NCI-H2081 (cell line): ENCODE measurements at places on chromosomes 13 and 19.
A peak's percentile ranks its signal among the peaks of the same experiment; 100 is the strongest.

GRCh38 chr19:17420475-17420924 lies 653 bp downstream of the MVB12A start:
- no peak for DNase-seq

GRCh38 chr13:40028446-40028845 lies 373.0 kb downstream of the COG6 start:
- no peak for DNase-seq

DNA sequence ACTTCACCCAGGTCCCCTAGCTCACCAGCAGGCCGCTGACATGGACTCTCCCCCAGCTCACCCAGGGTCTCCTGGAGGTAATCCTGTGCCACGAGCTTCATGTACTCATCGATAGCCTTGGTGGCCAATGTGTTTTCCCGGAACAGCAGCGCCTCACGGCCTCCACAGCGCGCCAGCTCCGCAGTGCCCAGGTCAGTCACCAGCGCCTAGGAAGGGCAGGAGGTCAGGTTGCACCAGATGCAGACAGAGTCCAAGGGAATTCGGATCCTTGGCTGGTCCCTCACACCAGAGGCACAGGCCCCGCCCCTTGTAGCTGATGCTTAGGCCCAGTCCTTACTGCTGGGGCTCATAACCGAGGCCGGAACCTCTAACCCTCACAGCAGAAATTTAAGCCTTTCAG lies 6.7 kb upstream of the WIZ start:
- no peak for DNase-seq

DNA sequence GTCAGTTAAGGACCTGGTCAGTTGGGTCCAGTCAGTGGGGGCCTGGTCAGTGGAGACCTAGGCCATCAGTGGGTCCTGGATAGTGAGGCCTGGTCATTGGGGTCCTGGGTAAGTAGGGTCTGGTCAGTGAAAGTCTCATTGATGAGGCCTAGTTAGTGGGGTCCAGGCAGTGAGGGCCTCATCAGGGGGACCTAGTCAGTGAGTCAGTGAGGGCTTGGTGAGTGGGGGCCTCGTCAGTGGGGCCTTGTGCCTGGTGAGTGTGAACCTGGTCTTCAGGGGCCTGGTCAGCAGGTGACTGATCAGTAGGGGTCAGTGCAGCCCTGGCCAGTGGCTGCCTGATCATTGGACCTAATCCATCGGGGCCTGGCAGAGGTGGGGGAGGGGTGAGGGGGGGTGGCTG lies 42.6 kb upstream of the TPM4 start:
- no peak for DNase-seq

GRCh38 chr13:21910546-21910945 lies 239.7 kb downstream of the FGF9 start:
- no peak for DNase-seq

DNA sequence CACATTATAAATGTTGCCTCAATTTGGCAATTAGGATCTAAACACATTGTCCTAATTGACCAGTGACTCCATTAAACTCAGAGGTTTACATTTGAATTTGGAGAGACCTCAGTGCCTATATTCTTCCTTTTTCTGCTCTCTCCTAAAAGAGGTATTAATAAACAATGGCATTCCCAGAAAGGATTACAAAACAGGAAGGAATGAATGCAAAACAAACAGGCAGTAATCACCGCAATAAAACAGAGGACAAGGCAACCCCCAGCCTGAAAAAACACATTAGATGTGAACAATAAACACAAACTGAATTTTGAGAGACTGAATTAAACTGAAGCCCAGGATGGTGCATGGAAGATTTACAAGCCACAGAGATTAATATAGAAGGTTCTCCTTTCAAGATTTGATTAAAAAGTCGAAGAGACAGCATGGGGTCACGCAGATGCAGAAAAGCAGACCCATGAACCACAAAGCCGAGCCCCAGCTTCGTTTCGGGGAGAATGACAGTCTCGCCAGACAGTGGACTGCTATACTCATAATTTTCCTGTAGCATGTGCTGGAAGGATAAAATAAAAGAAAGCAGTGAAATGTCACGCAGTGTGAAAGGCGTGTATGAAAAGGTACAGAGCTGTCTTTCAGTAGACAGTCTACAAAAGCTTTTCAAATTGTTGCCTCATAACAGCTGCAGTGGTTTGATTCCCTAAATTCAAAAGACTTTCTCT lies 503.0 kb downstream of the LIG4 start:
- DNase-seq, result peak; percentile 39

- no peak for DNase-seq
These were observed 714 bp downstream of the CCDC106 start for GRCh38 chr19:55648585-55649267.

GRCh38 chr13:51556740-51557139 lies 27.5 kb upstream of the WDFY2 start:
- no peak for DNase-seq

- no peak for DNase-seq
These were observed at the start of gene ZBTB32 for GRCh38 chr19:35704218-35704617. Gene ZBTB32, plus strand, starts transcription at chr19:35704558. Its CDS starts 10,069 bp downstream, at chr19:35714627.

DNA sequence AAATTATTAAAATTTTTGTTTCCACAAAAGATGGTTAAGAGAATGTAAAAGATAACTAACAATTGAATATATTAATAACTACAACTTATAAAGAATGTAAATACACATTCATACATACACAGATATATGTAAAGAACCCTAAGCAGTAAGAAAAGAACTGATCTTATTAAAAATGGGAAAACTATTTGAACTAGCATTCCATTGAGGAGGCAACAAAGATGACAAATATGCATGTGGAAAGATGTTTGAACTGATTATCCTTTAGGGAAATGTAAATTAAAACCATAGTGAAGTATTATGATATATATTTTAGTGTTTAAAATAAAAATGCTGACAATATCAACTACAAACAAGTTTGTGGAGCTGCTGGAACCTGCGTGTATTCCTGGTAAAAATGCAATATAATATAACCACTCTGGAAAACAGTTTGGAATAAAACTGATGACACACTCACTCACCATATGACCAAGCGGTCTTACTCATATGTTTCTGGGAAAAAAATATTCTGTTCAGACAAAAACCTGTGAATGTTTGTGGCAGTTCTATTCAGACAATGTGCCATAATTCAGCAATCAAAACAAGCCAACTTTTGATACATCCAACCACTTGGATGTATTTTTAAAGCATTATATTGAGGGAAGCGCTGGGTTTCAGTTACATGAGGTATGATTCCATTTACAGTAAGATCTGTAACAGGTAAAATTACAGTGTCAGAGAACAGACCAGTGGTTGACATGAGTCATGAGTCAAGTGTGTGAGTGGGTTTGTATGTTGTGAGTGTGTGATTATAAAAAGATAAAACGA lies 694.4 kb upstream of the SLITRK5 start:
- DNase-seq, result no peak

GRCh38 chr13:52808842-52809219 lies 39.6 kb downstream of the PCDH8 start:
- DNase-seq, result no peak

DNA sequence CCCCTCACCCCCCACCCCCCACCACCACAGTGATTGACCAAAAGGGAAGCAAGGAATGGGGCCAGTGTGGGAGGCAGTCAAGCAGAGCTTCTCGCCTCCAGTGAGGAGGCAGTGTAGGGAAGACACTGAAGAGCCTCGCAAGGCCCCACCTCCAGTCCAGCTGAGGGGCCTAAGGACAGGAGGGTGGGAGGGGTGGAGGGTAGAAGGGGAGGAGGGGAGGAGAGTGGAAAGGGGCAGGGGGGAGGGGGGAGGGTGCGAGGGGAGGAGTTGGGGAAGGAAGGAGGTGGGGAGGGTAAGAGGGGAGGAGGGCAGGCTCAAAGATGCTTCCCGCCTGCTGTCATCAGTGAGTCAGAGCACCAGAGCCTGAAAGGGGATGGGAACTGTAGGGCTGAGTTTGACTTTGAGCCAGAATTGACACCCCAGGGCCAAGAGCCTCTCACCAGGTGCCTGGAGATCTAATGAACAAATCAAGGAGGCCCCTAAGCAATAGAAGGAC lies 786.2 kb downstream of the UQCRFS1 start:
- no peak for DNase-seq

DNA sequence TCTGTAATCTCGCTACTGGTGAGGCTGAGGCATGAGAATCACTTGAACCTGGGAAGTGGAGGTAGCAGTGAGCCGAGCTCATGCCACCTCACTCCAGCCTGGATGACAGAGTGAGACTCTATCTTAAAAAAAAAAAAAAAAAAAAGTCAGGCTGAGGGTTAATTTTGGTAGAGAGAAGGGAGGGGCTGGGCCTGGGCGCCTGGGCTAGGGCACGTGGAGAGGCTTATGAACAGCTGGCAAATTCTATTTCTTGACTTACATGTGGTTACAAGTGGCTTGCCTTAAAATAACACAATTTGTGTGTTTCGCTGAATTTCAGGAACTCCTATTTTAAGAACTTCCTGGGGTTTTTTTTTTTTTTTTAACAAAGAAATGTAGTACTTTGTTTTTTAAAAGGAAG lies 47.6 kb upstream of the MAP3K10 start:
- DNase-seq, result no peak

DNA sequence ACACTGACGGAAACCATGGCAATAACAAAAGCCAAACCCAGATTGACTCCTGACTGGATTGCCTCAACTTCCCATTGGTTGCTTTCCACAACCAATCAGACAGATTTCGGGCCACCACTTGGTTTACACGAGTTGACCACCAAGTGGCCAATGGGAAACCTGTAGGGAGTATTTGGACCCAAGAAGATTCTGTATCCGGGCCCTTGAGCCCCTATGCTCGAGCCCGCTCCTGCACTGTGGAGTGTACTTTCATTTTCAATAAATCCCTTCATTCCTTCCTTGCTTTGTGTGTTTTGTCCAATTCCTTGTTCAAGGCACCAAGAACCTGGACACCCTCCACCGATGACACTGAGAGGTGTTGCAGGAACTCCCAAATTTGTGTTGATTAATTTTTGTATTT lies 24.1 kb upstream of the URI1 start:
- DNase-seq, result no peak

- no peak for DNase-seq
These were observed 6.6 kb upstream of the S1PR2 start for GRCh38 chr19:10237702-10238101.

GRCh38 chr13:32087955-32088747 lies 56.6 kb downstream of the FRY start:
- peak; percentile 47 for DNase-seq

GRCh38 chr13:46803586-46803985 lies 6.6 kb upstream of the ESD start:
- DNase-seq, result no peak
